ENCODE measurements at places on chromosomes 12 and 14.

DNA sequence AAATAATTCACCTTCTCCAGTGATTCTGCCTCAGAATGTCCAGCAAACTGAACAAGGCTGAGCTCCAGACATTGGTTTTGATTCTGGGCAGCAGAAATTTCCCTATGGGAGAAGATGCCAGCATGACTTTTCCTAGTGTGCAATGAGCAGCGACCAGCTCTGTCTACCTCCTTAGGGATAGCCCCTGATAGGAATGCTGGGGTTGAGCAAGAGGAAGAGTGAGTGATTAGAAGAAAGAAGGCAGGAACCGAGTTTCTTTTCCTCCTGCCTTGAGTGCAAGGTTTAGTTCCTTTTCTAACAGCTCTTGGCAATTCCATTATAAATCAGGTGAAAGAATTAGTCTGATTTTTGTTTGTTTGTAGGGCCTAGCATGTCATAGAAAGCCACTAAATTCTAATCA is 379.0 kb downstream of the DAD1 start:
- DNase-seq, result no peak

GRCh38 chr12:13033476-13033875 is 10.7 kb upstream of the FAM234B start:
- no peak for DNase-seq

DNA sequence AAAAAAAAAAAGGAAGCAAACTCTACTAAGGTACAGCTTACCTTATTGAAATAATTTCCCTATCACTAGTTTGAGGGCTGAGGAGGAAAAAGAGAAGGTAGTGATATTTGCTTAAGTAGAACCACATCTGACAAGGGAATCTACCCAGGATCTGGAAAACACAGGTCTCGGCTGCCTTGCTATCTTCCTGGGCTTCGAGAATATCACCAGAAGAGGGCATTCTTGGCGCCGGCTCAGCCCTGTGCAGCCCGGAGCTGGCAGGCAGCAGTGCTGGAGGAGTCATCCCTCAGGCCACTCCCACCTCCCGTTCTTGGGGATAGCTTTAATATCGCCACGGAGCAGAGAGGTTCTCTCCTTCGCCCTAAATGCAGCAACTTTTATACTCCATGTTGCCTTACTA is 1181.2 kb downstream of the VRK1 start:
- no peak for DNase-seq

DNA sequence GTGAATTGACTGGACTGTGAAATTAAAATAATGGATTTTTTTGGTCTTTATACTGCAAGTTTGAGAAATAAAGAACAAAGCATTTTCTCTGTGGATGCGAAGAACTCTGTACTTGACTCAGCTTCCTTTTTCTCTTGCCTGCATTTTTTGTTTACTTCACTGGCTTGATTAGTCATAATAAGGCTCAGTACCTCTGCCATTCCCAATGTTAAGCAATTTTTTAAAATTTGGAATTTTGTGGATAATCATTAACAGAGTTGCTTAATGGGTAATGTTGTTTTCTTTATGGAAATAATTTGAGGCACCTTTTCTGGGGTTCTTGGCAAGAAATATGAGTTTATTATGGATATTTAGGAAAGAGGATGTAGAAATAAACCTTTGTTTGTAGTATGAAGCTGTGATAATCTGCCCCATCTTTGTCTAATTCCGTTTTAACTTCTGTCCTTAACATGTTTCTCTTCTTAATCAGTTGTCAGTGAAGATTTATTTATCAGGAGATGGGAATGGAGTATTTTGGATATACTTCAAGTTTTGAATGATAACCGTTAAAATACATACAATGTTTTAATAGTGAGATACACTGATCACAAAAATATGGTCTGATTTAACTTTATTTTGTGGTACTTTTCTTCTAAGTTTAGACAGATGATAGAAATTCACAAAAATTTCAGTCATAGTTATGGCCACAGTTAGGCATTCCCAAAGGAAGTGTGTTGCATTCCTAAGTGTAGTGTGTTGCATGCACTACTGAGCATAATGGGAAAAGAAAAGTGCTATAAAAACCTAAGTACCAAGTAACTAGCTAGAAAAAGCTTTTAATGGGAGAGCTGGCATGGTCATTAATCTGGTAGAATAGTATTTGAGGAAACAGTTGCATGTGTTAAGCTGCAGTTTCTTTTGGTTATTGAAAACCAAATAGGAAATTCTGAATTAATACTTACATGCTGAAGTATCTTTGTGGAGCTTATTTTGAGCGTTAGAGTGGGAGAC is 27.7 kb downstream of the WNK1 start:
- DNase-seq, result peak; percentile 54

DNA sequence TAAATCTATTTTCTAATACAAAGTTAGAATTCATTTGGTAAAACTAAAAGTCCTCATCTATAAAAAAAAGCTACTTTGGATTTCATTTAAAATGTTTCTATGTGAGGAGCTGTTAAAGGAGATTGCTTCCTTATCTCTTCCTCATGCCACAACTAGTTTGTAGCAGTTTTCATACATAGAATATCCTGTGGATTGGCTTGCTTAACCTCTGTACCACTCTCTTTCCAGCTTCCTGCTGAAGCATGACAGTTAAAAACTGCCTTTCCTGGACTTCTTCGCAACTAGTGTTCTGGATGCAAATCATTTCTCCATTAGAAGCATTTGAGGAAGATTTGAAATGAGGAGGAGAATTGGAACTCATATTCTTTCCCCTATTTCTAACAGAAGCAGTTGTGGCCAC is 49.6 kb downstream of the ST8SIA1 start:
- DNase-seq, result no peak

DNA sequence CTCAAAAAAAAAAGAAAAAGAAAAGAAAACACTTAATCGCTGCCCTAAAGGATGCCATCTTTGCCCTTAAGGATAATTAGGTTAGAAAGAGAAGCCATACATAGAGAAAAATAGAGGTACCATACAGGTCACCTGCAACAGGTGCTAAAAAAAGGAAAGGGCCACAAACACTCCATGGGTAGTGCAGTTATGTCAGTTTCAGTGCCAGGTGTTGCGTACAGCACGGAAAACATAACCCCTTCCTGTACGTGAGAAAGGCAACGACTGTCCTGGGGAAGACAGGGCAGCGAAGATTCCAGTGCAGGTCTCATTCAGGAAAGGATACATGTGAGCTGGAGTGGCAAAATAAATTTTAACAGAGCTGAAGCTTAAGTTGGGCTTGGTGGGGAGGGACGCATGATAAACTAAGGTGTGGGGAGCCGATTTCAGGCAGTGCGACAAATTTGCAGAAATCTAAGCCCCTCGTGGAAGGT is 553 bp upstream of the DAZAP2 start:
- DNase-seq, result no peak

Data from fibroblast of villous mesenchyme (primary cell).